ENCODE measurements at places on chromosomes 2 and 18. TPM values are rescaled to one million over a fixed set of nuclear protein-coding genes. Genes with fewer than 3 reads are reported as not detected.

TBR1 gene
- not detected for total RNA-seq

CHST9 gene
- not detected for total RNA-seq

TRAPPC8 gene
- 29.2 TPM for total RNA-seq

PDE1A gene
- not detected for total RNA-seq

AOX1 gene
- total RNA-seq, result not detected

WNT10A gene
- total RNA-seq, result 14.4 TPM

ARHGAP28 gene
- total RNA-seq, result not detected

ALPI gene
- not detected for total RNA-seq

ARHGEF4 gene
- total RNA-seq, result 1.5 TPM

COL3A1 gene
- total RNA-seq, result 0.12 TPM

FAP gene
- not detected for total RNA-seq

ITGB6 gene
- total RNA-seq, result not detected

CNNM3 gene
- 39.5 TPM for total RNA-seq

REG3A gene
- not detected for total RNA-seq

GRCh38 chr18:50687491-50687890 is 127.6 kb downstream of the MAPK4 start:
- no peak for DNase-seq

DNA sequence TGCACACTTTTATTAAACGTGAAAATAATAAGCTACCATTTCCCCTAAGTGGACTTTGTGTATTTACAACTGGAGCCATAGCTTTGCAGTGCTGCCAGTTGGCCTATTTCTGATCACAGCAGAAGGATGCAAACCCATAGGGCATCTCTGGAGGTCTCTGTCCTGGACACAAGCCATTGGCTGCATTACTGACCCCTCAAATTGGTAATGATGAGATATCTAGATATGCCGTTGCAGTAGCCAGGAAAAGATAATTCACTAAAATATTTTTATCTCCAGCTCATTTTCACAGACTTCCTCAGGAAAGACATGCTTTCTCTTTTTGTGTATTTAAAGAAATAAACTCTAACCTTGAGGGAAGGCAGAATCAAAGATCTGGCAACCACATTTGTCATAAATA is 182.5 kb downstream of the TDRD15 start:
- no peak for DNase-seq

- DNase-seq, result no peak
Observed at GRCh38 chr2:23457990-23458682, 73.2 kb downstream of the KLHL29 start.

DNA sequence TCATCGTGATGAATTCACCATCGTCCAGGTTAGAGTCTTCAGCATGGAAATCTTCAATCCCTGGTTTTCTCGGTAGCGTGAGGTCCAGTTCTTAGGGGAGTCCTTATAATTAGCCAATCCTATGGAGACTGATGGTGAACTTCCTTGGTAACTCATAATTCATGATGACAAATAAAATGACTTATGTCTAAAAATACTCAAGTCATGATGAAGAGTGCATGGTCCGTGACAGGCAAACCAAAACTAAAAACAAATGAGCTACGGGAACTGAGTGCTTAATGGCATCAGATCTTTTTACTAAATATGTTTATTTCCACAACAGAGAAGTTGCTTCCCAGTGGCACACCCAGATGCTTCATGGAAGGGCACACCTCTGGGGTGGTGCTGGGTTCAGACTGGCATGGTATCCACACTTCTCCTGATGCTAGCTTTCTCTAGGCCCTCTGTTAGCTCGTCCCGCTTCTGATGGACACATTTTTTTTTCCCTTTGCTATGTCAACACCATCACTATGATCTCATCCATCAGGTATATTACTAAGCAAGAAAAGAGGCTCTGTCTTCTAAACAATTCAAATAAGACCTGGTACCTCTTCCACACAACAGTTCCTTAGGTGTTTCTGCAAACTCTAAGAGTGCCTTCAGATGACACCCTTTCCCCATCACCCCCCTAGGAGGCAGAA is 92.8 kb upstream of the NEDD4L start:
- DNase-seq, result no peak

GRCh38 chr2:68189991-68190784 is 32.5 kb downstream of the PNO1 start:
- no peak for DNase-seq

DNA sequence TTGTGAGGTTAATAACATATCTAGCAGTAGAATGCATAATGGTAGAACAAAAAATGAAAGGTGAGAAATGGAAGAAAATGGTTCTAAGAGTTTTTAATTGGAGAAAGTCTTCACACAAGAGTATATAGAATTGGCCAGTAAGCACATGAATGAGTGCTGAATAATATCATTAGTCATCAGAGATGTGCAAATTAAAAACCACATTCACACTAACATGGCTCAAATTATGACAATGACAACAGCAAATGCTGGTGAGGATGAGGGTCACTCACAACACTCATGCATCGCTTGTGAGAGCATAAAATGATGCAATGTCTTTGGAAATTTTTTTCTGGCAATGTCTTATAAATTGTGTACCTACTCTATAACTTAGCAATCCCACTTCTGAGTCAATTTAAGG is 1355.4 kb upstream of the ACVR2A start:
- no peak for DNase-seq

- DNase-seq, result no peak
Observed at GRCh38 chr18:57859314-57859713, 56.2 kb upstream of the ATP8B1 start.

GRCh38 chr2:109401370-109401769 is 212.4 kb downstream of the SEPTIN10 start:
- no peak for DNase-seq

GRCh38 chr2:30796699-30797098 is 10.5 kb downstream of the CAPN13 start:
- no peak for DNase-seq

DNA sequence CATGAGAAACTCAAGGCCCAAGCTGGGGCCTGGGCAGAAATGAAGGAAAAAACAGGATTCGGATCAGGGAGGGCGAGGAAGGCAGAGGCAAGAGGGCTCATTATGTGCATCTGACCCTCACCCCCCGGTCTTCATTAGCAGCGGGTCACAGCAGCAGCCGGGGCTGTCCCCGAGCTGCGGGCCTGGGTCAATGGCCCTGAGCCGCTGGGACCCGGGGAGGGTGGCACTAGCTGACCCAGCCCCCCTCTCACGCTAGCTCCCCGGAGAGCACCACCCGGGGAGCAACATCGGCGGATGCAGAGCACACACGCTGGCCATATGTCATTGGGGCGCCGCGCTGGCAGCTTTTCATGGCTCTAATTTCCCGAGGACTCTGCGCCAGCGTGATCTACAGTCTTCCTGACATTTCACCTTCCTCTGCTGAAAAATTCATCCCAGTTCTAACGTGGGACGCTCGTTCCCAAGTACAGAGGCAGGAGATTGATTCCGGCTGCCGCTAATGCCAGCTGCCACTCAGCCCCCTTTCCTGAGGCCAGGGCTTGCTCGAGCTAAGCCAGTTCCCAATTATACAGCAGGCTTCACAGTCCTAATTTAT is 63.7 kb downstream of the EIPR1 start:
- DNase-seq, result no peak

- DNase-seq, result no peak
Observed at GRCh38 chr2:143296089-143296488, 166.9 kb downstream of the ARHGAP15 start.

DNA sequence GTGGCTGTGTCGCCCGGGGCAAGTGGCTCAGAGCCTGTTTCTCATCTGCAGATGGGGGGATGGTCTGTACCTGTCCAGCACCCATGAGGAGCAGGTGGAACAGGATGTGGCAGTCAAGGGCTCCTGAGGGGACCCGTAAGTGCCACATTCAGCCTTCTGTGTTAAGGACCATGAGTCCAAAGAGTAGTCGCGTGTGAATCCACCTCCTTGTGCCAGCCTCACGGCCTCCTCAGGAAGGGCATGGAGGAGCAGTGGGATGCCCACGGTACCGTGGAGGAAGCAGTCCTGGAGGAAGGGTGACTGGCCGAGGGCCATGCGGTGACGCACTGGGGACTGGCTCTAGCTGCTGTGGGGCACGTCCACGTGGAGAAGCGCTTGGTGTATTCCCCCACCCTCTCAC is 61.1 kb downstream of the ODC1 start:
- no peak for DNase-seq

GRCh38 chr2:188835821-188836220 is 138.4 kb upstream of the COL3A1 start:
- DNase-seq, result no peak

DNA sequence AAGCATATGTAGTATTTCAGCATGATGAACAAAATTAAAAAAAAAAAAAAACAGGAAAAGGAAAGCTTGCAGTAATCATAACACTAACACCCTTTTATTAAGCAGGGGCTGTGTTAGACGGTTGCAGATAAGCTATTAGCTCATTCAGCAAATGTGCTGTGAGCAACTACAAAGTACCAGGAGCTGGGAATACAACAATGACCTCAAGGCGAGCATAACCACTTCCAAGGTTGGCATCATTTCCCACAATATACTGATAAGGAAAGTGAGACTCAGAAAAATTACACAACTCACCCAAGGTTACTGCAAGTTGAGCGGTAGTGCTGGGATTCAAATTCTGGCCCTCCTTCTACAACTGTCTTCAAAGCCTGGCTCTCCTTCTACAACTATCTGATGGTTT is 38.2 kb upstream of the ACTR3 start:
- no peak for DNase-seq

GRCh38 chr2:17104454-17104853 is 413.8 kb downstream of the RAD51AP2 start:
- DNase-seq, result no peak

- no peak for DNase-seq
Observed at GRCh38 chr18:25425024-25425423, 73.1 kb upstream of the ZNF521 start.

- DNase-seq, result no peak
Observed at GRCh38 chr2:120678251-120678650, 57.4 kb upstream of the GLI2 start.

DNA sequence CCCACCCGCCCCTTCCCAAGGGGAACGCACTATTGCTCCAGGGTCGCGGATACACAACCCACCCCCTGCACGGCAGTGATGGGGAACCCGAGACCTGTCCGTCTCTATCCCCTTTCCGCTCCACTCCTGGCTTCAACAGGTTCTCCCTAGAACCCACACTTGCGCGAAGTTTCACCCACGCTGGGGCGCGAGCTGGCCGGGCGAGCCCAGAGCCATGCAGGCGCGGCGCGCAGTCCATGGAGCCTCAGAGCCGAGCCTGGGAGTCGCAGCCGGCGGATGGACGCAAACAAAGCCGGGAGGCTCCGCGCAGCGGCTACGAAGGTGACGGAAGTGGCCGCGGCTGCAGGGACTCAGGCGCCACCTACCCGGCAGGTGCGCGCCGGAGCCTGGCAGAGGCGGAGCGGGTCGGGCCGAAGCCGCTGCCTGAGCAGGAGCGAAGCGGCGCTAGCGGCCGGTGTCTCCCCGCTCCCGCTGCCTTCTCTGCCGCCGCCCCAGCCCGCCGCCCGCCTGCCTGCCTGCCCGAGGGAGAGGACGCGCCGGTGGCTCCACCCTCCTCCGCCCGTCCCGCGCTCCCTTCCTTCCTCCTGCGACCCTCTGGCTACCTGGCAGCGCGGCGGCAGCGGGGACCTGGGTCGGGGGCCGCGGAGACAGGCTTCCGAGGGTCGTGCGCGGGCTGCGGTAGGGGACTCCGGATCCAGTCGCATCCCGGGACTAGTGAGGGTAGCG is 14.0 kb downstream of the ALPG start:
- DNase-seq, result no peak

DNA sequence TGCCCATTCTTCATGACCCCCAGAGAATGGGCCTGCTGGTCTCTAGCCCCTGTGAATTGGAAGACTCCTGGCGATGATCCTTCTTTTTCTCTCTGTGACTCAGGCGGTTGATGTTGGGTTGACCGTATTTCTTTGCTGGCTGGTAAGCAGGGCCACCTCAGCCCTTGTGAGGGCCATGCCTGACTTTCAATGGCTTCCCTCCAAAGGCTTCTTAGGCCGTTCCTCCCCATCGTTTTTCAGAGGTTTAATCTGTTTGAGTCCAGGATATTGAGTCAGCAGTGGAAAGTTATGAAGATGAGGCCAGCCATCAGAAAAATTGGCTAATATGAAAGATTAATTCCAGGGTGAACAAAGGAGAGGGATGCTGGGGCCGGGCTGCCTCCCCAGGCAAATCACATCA is 13.6 kb downstream of the HPCAL1 start:
- no peak for DNase-seq

Measured in T-helper 17 cell (primary cell).